Astrocyte of the hippocampus (primary cell): ENCODE measurements at places on chromosomes 1 and 21.

DNA sequence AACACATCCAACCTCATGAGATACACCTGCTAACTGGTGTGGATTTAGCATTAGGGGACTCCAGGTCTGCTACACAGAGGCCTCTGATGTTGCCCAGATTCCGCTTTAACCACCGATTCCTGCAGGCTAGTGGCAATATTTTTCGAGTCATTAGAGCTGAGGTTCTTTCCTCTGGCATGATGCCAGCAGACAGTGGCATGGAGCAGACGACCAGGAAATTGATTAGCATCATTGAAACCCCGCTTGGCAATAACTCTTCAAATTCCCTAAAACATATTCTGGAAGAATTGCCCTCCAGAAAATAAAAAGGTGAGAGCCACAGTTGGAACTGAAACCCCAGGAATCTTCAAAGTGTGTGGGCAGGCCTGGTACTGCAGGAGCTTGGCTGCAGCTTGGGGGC, 28.4 kb upstream of the ETV3 start:
- no peak for DNase-seq

- DNase-seq: peak; percentile 46
Measured at GRCh38 chr1:95098196-95098595, 19.0 kb upstream of the TLCD4 start.

- peak; percentile 72 for DNase-seq
Measured at GRCh38 chr1:218476385-218476784, 131.2 kb downstream of the TGFB2 start.

GRCh38 chr21:40972151-40972550, 125.2 kb upstream of the DSCAM start:
- DNase-seq: no peak

DNA sequence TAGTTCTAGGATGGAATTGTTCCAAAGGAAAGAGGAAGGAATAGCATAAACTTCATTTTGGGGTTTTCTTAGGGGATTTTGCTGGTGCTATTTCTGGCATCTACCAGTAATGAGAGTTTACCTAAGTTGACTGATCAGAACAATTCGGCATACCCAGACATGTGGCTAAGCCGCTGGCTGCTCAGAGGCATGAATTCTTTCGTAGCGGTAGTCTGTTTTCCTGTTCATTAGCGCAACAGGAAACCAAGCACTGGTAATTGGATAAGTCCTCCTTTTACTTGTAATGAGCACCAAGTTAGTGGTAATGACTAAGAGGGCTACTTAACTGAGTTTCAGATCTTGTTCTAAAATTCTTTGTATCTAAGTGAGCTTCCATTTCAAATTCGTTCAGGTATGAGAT, 38.6 kb downstream of the C21orf91 start:
- peak; percentile 28 for DNase-seq

- no peak for DNase-seq
Measured at GRCh38 chr1:31208361-31208945, 31.2 kb downstream of the NKAIN1 start.

DNA sequence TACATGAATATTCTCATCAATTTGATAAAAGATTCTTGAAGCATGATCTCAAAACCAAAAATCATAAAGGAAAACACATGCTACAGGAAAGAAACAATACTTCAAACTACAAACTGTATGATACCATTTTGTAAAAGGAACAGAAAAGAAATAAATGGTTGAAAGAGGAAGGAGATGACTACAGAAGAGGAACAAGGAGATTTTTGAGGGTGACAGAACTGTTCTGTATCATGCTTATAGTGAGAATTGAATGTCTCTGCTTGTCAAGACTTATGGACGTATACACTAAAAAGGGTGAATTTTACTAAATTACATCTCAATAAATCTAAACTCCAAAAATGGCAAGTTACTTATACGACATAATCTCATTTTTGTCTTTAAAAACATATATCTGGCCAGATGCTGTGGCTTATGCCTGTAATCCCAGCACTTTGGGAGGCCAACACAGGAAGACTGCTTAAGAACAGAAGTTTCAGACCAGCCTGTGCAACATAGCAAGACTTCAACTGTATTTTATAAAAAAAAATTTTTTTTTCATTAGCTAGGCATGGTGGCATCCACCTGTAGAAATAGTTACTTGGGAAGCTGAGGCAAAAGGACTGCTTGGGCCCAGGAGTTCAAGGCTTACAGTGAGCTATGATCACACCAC, 125.4 kb downstream of the EIF4G3 start:
- DNase-seq: no peak

- DNase-seq: no peak
Measured at GRCh38 chr1:152118915-152119314, 3.7 kb upstream of the TCHH start.

DNA sequence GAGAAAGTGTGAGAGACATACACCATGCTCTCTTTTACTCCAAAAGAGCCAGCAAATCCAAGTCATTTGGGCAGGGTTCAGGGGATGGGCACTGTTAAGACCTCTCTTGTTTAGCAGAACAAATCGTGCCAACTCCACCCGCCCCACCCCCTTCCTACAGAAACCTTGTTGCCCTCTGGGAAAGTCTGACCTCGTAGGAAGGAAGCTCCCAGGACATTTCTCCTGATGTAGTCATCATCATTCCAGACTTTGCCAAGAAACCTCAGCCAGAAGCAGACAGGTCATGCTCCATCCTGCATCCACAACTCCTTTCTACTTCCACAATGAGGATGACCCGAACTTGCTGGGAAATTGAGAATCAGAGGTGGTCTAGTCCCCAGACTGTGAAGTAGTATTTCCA, 57.7 kb downstream of the UBE2T start:
- DNase-seq: peak; percentile 56

DNA sequence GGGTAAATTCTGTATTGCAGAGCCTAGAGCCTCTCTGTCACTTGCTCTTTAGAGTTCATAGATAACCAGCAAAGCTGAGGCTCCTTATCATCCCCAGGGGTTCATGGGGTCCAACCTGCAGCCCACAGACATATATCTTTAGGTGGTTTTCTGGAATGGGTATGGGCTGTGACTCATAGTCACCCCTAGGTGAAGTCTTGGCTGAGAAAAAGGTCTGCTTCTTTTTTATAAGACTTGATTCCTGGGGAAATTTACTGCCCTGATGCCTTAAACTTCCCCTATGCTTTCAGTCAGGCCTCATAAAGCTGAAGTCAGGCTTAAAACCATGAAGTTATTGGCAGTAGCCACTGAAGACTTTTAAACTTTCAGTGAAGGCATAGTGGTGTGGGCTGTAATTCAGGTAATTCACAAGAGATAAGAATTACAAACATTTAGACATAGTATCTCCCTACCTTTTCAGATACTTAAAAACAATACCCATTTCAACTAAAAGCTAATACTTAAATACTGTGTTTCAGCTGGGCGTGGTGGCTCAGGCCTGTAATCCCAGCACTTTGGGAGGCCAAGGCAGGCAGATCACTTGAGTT, 46.8 kb downstream of the MACO1 start:
- no peak for DNase-seq

GRCh38 chr1:154500533-154500932, 1.5 kb upstream of the TDRD10 start:
- DNase-seq: no peak

- DNase-seq: peak; percentile 62
Measured at GRCh38 chr1:99603699-99604560, 42.0 kb upstream of the PALMD start.

DNA sequence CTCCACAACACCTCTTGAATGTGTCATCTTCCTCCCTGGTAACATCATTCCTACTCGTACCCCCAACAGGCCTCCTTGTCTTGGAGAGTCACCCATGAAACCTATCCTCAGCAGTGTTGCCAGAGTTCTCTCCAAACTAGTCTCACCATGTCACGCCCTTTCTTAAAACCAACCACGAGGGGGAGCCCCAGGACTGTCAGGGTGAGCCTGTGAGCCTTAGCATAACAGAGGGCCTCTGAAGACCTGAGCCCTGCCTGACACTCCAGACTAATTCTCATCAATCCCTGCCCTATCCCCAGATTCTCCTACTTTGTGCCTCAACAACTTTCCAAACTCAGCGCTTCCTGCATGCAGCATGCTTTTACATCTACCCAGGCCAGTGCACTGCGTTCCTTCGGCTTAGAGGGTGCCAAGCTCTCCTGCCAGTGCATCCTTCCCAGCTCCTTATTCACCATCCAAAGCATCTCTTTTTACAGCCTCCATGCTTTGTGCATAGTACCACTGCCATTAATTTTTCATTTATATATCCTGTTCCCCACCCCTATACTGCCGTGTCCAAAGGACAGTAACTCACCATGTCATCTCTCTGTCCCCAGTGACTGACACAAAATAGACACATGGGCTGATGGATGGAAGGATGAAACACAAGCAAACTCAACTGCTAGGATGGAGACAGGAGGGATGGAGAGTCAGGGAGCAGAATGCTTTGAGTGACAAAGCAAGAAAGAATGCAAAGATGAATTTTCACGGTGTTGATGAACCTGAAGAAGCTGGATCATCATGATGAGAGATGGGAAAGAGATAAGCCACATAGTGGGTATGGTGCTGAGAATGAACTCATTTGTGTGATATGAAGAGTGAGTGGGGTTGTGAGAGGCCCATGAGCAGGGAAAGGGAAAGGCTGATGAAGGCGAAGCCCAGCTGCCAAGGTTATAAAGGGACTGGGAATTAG, 34.0 kb downstream of the ZNF697 start:
- peak; percentile 92 for DNase-seq

DNA sequence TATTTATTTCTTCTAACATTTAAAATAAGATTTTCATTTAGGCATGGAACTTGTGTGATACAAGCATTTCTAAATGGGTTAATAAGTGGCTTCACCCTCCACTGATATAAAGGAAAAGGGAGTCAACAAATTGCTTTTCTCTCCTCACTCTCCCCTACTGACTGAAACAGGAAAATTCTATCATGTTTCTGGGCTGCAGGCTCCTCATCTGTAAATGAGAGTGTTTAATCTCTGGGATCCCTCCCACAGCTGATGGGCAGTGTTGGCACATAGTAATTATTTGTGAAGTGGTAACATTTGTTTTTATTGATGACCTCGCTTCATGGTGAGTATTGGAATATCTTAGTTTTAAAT, 69.8 kb upstream of the WARS2 start:
- DNase-seq: no peak

GRCh38 chr1:85289848-85290335, 13.5 kb upstream of the BCL10 start:
- DNase-seq: no peak

GRCh38 chr1:92850019-92850418, 18.2 kb downstream of the RPL5 start:
- no peak for DNase-seq

GRCh38 chr1:78275906-78276685, 214.7 kb upstream of the PTGFR start:
- peak; percentile 47 for DNase-seq

GRCh38 chr21:21156957-21157356, 158.7 kb downstream of the NCAM2 start:
- no peak for DNase-seq

GRCh38 chr1:110130989-110131388, 18.7 kb downstream of the UBL4B start:
- no peak for DNase-seq

DNA sequence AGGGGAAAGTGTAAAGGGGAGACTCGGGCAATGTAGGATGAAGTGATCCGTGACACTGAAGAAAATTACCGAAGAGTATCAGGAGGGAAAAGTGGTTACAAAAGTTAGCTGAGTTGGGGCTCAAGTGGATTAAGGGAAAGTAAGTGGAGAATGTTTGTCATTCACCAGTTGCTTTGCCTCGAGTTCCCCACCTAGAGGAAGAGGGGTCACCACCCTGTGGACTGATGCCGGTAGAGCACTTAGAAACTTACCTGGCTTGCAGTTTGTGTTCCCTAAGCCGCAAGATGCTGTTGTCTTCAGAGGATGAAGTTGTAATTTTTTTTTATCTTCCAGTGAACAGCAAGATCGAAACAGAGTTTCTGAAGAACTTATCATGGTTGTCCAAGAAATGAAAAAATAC, 1.0 kb downstream of the PER3 start:
- no peak for DNase-seq

DNA sequence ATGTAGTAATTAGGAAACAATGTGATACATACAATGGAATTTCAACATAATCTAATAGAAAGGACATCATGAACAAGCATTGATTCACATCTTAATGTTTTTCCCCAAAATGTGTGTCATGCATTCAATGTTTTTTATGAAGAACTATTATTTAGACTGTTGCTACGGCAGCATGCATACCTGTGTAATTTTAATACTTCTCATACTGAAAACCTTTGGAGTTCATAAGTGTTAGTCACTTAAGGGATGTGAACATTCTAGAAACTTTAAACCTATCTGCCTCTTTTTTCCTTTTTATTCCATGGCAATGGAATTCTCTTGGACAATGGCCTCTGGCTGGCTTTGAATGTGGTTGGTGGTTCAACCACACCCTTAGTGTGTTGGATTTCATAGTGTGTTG, 48.6 kb downstream of the TMPRSS15 start:
- peak; percentile 26 for DNase-seq

DNA sequence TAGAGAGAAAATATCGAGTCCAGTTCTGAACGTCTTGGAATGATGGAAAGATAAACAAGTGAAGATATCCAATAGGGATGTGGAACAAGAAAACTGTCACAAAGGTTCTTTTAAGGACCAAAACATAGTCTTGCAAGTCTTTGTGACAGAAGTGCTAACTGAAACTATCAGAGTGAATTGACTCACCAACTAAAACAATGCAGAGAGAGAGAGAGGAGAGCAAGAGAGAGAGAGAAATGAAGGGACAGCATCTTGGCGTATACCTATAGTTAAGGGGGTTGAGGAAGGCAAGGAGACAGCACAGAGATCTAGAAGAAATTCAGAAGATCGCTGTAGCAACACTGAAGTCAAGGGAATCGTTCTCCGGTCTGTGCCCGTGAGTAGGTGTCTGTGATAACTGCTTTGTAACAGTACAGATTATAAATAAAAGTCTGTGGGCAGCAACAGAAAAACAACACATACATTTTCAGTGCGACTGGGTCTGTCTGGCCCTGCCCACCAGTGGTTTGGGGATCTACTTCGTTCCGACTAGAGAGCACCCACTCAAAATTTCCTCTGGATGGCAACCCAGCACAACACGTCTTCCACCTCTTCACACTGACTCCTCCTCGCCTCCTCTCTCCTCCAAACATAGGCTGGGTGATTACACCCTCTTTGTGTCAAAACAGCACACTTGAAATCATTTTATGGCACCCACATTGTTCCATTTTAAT, 4.8 kb upstream of the COA6 start:
- DNase-seq: no peak

- DNase-seq: no peak
Measured at GRCh38 chr1:235176486-235176885, 15.4 kb upstream of the RBM34 start.

- no peak for DNase-seq
Measured at GRCh38 chr1:112579801-112580510, 39.0 kb downstream of the ST7L start.

- DNase-seq: no peak
Measured at GRCh38 chr1:75937034-75937433, 4.8 kb upstream of the ASB17 start.
